ENCODE measurements at places on chromosomes 2 and 18.

DNA sequence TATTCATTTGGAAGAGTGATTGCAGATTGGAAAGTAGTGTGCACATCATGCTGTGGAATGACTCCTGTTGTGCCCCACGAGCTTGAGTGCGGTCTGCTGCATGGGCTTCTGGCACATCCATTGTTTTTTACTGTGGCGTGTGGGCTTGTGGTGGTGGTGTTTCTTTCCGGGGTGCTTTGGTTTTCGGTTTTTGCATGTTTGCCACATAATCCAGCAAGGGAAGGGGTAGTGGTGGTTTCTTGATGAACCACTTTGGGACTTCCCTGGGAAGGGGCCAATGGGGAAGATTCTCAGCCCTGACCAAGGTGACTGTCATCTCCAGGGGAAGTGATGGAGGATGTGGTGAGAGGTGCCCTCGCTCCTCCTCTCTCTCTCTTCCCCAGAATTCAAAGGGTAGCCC, 57.0 kb downstream of the COA5 start:
- DNase-seq, result no peak

GRCh38 chr2:85071096-85071495, 62.1 kb upstream of the TCF7L1 start:
- no peak for DNase-seq

DNA sequence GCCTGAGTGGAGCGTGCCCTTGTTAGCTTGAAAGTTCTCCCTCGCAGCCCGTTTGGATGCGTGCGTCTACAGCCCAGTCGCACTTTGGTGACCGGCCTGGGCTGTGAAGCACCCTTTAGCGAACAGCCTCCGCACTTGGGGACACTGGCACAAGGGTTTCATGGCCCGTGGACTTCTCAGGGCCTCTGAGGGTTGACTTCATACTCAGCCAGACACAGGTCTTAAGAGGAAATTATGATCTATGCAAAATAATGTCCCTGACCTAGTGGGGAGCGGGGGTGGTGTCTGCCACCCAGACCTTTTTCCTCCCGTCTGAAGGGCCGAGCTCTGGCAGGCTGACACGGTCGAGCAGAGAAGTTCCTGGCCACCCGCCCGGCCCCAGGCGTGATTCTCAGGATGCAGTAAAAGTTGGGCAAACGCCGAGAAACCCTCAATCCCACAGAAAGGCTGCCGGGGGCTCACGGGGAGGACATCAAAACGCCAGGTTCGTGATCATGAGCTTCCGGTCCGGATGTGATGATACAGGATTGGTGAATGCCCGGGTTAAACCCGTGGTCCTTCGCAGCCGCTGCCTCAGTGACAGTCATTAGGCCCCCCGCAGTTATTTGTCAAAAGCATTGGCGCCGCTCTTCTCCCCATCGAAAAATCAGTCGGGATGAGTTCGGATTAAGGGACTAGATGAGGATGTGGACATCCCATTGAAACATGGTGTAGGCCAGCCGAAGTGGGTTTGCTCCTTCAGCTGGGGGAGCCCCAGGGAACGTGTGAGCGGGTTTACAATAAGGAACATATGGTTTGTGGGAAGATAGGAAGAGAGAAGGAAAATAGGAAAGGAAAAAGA, 3.6 kb upstream of the PAX3 start:
- DNase-seq, result peak; percentile 67

DNA sequence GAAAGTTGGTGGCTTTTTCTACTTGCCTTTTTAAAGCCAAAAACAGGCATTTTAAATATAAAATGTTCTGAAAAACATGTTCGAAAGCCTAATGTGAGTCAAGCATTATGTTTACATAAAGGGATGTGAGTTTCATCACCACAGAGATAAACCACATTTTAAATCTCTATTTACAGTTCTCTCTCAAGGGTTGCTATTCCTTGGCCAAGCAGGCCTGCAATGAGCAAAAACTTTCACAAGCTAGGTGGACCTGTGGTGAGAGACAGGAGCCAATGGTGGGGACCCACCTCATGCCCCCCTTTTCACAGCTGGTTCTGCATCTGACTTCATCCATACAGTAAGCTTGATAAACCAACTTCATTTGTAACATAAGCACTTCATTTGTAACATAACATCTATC, 65.1 kb downstream of the CUL3 start:
- DNase-seq, result no peak

DNA sequence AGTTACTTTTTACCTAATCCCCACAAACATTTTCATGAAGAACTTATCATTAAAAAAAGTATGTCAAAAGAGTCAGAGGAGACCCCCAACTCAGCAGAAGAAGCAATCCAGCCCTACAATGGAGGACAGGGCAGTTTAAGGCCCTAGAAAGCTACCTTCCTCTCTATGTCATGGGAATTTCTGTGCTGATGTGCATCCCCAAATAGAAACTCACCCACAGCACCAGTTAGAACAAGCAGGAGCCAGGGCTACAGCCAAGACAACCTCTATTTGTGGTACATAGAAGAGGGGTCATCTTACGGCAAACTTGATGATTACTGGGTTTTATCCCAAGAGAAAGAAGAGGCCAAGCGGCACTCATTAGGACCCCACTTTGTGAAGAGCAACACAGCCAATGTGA, 160.9 kb upstream of the CCDC150 start:
- DNase-seq, result no peak

- peak; percentile 74 for DNase-seq
Measured at GRCh38 chr2:222613715-222614331, 42.1 kb downstream of the FARSB start.

DNA sequence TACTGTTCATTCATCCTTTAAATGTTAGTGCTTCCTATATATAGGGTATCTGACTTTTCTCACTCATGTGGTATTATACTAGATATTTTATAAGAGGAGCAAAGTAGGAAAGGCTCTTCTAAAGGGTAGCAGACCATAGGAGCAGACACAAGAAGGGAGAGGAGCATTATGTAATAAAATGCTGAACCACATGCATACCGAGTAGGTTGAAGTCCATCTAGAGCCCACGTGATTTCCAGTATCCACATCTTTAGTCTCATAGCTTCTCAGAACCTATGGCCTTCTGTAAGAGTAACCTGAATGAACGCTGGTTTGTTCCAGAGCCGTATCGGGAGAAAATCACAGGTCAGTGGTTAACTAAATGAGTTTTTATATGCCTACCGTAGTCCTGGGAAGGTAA, 85.9 kb downstream of the MAP3K20 start:
- DNase-seq, result no peak

- no peak for DNase-seq
Measured at GRCh38 chr2:143823876-143824275, 694.7 kb downstream of the ARHGAP15 start.

DNA sequence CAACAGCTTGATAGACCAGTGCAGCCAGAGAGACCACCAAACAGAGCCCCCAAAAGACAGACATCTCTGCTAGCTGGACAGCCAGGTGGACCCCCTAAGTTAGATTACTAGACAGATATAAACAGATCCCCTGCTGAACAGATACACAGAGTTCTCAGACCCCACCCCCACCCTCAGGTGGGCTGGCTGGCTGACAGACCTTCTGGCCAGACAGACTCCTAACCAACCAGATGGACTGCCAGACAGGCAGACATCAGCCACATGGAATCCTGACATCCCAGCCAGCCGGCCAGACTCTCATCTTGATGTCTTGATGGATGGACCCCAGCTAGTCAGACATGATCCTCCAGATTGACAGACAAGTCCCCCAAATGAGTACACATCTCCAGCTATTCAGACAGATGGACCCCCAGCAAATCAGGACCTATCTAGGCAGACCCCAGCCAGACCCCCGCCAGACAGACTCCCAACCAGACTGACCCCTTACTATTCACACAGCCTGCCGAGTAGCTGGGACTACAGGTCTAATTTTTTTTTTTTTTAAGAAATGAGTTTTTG, 18.0 kb downstream of the PTPN18 start:
- DNase-seq, result no peak

DNA sequence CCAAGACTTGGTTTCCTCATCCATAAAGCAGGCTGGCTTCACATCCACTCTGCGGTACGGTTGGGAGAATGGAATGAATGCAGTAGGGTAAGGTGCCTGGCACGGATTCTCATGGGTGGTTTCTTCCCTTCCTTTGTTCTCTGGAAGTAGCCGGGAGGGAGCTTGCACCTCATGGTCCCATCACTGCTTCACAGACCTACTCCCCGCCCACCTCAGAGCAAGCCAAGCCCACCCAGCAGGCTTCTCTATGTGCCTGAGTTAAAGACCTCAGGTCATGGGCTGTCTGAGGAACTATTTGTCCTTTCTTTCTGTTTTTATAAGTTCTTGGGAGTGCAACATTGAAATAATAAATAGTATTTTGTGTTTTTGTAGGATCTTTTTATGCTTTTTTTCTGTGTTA, 3.5 kb downstream of the DCDC2C start:
- DNase-seq, result no peak

DNA sequence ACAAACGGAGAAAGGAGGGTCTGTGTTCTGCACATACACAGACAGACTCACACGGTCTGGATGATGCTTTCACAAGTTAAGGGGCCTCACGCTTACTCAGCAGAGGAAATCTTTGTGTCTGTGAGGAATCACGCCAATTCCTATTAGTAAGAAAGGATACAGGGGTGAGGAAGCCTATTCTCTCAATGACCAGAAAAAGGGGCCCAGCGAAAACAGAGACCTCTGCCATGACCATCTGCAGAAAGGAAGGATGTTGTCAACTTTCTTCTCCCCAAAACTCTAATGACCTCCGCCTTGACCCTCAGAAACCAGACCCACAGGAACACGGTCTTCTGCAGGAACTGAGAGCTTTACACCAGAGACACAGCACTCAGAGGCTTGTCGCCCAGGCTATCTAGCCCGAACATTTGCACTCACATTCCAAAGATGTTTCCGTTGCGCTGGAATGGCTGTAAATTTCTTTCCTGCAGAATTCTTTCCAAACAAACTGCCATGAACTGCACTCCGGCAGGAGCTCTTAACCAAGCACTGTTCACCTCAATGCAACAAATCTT, 186.3 kb downstream of the TCF4 start:
- DNase-seq, result no peak

GRCh38 chr2:69033461-69034095, 20.6 kb downstream of the ANTXR1 start:
- DNase-seq, result no peak

DNA sequence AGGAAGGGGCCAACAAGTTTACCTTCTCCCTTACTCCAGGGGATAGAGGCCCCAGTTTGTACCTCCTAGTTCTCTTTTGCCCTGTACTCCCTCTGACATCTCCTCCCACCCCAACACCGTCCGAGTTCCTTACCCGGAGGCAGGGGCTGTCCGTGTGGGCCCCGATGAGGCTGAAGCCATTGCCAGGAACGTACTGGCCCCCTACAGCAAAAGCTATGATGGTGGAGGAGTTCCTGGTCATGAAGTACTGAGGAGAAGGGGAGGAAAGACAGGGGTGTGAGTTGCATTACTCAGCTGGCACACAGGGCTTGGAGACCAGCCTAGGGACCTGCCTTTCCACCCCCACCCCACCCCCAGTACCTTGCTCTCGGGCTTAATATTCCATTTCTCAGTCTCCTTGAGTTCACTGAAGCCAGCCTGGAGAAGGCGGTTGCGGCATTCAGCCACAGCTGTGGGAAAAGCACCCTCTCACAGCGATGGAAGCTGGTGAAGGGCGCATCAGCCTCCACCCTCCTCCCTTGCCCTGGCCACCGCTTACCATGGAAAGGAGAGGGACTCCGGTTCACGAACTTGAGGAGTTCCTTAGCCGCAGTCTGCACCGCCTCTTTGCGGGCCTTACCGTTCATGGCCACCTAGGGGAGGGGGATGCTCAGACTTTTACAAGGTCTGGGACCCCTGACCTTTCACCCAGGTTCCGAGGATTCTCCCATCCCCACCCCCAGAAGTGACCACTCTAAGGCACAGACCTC, 1.0 kb downstream of the DNPEP start:
- no peak for DNase-seq
